ENCODE measurements at places on chromosomes 6 and 20. TPM values are rescaled to one million over a fixed set of nuclear protein-coding genes. Genes with fewer than 3 reads are reported as not detected.

BPIFB4 gene
- not detected for total RNA-seq

SOX18 gene
- total RNA-seq = not detected

CASS4 gene
- 0.11 TPM for total RNA-seq

TMEM30A gene
- total RNA-seq = 209 TPM

VWA7 gene
- 1.9 TPM for total RNA-seq
